ENCODE measurements at places on chromosomes 12 and 14.

- DNase-seq = no peak
These were observed 583 bp upstream of the SDR39U1 start for GRCh38 chr14:24443053-24443665.

DNA sequence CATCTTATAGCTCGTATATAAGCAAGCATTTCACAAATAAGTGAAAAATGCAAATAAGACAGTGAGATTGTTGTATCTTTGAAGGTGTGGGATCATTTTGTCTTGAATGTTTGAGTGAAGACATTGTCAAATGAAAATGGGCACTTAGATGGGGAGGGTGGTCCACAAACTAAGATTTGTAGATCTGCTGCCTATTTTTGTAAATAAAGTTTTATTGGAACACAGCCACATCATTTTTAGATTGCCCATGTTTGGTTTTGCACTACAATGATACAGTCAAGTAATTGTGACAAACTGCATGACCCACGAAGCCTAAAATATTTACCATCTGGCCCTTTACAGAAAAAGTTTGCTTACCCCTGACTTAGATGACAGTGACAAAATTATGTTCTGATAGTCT lies 156.7 kb downstream of the PAH start:
- no peak for DNase-seq

- DNase-seq = no peak
These were observed 131.4 kb downstream of the NDUFA12 start for GRCh38 chr12:94872007-94872653.

DNA sequence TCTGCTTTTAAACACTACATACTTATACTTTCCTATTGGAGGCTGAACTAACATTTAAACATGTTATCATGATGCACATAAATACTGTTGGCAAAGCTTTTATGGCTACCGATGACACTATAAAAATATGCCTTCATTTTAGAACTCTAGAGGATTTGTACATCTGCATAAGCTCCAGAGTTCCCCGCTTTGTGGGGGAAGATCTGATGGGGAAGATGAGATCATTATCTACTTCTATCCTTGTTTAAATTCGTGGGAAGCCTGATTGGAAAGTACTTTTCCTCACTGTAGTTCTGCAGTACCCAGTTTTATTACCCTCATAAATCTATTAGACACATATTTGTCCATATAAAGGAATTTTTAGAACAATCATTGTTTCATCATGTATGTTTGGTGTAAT lies 299.6 kb upstream of the ATP2B1 start:
- DNase-seq = no peak

GRCh38 chr14:70873627-70874026 lies 33.6 kb upstream of the PCNX1 start:
- no peak for DNase-seq

DNA sequence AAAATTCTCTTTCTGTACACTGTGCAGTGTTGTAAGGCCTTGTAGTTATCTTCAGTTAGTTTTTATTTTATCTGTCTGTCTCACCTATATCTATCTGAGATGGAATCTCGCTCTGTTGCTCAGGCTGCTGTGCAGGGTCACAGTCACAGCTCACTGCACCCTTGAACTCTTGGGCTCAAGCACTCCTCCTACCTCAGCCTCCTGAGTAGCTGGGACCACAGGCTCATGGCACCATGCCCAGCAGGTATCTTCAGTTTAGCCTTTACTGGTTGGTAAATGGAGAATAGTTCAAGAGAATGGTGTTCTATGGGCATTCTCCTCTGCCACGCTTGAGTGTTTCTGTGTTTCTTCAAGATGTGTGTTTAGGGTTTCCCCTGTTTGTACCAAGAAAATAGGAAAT lies 13.6 kb downstream of the TULP3 start:
- no peak for DNase-seq

DNA sequence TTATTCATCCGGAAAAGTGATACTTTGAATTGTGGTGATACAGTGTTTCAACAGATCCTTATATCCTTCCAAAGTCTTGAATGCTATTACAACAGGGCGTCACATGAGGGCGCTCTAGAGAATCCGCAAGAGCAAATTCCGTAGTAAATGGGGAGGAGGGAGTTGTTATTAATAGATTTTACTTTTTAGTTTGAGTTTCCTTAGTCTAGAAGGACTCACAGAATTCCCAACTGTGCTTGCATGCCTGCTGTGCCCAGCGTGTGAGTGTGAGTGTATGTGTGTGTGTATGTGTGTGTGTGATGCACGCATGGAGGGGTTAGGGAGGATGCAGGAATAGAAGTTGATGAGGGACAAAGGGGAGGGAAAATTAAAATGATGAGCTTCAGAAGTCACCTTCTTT lies 375.3 kb downstream of the C12orf75 start:
- peak; percentile 50 for DNase-seq

DNA sequence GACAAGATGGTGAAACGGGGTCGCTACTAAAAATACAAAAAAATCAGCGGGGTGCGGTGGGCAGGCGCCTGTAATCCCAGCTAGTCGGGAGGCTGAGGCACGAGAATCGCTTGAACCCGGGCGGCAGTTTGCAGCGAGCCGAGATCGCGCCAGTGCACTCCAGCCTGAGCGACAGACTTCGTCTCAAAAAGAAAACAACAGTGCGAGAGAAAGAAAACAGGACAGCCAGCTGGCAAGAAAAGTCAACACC lies 633 bp upstream of the RNU4-2 start:
- no peak for DNase-seq

- DNase-seq = no peak
These were observed 12.2 kb upstream of the SLCO1B1 start for GRCh38 chr12:21118760-21119159.

DNA sequence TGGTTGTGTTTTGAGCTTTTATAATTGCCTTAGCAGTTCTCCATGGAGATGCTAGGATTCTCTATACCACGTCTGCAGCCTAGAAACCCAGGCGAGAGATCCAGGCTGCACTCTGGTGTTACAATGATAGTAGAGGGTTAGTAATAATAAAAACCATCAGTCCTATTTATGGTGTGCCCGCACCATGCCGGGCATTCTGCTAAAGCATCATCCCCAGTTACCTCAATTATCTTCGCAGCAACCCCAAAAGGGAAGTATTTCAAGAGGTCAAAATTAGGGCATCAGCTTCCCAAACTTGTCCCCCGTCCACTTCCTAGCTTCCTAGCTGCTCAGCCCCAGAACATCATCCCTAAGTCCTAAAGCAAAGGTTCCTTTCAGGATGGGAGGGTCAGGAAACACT lies 3.2 kb downstream of the SYNE3 start:
- no peak for DNase-seq

GRCh38 chr14:64828071-64828470 lies 51.6 kb downstream of the SPTB start:
- no peak for DNase-seq

DNA sequence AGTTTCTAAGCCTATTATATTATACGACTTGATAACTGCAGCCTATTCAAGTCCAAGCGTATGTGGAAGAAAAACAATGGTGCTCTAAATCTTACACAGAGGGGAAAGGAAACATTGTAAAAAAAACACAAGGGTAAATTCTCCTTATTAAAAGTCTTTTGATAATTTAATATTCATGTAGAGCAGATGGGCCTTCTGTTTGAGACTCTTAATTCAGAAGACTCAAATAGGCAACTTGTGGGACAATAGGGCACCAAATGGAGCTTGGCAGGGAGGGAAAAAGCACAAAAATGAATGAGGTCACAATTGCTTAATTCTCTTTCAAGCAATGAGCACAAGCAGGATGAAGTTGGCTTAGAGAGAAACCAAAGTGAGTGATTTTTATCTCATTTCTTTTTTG lies 159.4 kb downstream of the NELL2 start:
- no peak for DNase-seq

DNA sequence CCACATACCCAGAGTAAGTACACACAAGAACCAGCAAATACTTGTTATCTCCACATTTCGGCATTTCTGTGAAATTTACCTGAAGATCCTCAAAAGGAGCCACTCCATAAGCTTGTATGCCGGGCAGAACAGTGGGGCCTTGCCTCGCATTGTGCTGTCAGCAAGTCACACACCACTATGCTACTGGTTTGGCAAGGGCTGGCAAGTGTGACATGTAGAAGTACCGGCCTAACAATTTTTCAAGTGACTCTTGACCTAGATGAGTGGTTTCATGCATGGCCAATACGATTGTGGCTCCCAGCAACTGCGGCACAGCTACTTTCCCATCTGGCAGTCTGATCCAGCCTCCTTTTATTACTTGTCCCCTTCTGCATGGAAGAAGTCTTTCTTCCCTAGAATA lies 69.8 kb downstream of the GAS2L3 start:
- DNase-seq = no peak

DNA sequence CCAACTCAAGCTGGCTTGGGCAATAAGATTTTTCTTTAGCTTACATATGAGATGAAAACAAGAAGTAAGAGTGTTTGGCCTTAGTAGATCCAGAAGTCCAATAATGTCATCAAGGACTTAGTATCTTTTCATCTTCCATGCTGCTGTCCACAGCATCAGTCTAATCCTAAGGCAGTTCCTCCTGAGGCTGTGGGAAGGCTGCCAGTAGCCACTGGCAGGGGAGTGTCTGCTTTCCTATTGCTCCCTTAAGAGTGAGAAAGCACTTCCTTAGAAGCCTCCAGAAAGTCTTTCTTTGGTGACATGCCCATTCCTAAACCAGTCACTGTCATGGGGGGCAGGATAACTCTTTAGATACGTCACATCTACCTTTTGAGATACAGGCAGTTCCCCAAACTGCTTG lies 317.7 kb downstream of the BMP4 start:
- DNase-seq = no peak

- peak; percentile 51 for DNase-seq
These were observed 21.8 kb upstream of the SMCO2 start for GRCh38 chr12:27424631-27425230.

- DNase-seq = no peak
These were observed 33.6 kb downstream of the RPGRIP1 start for GRCh38 chr14:21313512-21313911.

DNA sequence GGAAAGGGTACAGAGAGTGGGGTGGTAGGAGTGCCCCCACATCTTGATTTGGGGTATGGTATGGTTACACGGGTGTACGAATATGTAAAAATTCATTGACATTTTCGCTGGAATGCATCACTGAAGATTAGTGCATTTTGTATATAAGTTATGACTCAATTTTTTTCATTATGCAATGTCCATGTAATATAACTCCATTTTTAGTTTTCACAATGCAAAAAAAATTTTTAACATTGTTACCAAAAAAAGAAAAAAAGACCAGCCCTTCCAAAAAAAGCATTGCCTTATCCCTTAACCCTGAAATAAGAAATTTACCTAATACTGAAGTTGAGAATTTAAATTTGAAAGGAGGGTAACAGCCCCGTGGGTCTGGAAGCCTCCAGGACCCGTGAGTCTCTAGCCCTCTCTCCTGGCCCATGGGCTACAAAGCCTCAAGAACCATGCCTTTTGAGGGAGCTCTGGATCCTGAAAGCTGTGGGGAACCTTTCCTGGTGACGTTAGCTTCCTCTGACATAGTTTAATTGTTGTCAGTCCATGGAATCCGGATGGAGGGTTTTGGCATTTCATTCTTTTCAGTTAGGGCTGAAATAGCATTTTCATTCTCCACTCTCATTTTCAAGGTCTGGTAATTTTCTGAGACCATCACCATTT lies 55.6 kb upstream of the ACTN1 start:
- DNase-seq = no peak

GRCh38 chr14:66005900-66006434 lies 480.2 kb upstream of the CCDC196 start:
- no peak for DNase-seq

DNA sequence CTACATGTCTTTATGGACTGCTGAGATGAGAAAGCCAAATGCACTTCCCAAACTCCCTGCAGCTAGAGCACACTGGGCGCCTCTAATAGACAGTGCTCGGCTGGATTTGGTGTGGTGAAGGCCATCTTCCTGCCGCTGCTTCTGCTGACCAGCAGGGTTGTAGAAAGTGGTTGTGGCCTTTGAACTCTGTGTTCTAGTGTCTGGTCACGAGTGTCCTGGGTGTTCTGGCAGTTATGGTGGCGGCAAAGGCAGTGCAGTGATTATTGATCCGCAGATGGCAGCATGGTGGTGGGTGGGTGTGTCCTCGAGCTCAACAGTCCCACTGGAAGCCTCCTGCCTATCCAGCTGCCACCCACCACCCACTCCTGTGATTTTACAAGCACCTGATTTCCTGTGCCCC lies 43.4 kb downstream of the SMIM41 start:
- no peak for DNase-seq

GRCh38 chr14:94341656-94342333 lies 18.7 kb upstream of the SERPINA6 start:
- no peak for DNase-seq

GRCh38 chr12:15265875-15266274 lies 44.7 kb upstream of the RERG start:
- DNase-seq = no peak

DNA sequence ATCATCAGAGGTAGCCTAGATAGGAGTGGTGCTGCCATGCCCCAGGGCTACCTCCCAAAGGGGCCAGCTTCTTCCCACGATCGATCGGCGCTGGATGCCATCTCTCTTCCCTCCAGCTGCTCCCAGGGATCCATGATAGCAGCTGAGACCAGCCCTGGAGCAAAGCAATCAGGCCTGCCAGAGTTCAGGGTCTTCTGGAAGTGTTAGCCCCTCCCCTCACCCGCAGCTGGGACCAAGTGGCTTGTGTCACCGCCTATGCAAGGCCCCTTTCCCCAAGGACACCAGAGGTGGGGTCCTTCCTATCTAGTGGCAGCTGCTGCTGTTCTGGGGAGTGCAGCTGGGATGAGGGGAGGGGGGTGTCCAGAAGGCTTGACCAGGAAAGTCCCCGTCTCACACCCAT lies 87.0 kb downstream of the IRF2BPL start:
- DNase-seq = no peak

DNA sequence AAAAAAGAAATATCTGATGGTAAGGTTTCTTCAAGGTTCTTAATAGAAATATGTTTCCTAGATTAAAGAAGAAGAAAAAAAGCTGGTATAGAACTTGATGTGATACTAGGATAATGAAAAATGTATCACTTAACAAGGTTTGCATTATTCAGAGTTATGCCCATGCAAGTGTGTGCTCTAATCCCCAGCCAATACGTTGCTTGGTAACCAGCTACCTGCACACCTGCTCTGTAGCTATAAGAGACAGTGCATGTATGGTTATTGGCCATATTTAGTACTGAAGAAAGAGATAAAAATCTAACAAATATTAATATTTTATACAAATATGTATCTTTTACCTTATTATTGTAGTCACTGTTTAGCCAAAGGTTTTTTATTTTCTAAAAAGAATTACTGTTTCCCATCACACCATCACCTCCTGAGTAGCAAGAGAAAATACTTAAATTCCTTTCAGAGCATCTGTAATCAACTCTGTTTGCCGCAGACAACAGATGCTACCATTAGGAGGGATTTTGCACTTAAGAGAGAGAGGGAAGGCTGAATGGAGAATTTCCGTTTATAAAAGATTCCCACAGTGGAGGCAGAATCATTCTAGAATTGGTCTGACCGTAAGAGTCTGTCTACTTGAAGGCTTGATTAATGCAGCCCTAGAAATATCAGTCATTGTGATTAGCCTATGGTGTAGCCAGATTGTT lies 115.6 kb downstream of the NEDD1 start:
- DNase-seq = no peak

DNA sequence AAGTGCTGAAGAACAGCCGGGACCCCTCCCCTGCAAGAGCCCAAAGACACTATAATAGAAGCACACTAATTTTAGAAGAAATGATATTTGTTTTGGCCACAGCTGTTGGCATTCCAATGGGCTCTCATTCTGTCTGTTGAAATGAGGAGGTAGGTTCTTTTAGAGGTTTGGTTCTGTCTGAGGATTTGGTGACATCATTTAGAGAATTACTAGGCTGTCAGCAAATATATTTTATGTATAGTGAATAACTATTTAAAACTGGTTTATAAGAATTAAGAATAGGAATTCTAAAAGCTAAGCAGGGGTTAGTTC lies 200.7 kb upstream of the SLC38A2 start:
- DNase-seq = no peak

Data from hippocampal formation (tissue), 2 donors.